ENCODE measurements at places on chromosomes 3 and 15. TPM values are rescaled to one million over a fixed set of nuclear protein-coding genes. Genes with fewer than 3 reads are reported as not detected.

DNA sequence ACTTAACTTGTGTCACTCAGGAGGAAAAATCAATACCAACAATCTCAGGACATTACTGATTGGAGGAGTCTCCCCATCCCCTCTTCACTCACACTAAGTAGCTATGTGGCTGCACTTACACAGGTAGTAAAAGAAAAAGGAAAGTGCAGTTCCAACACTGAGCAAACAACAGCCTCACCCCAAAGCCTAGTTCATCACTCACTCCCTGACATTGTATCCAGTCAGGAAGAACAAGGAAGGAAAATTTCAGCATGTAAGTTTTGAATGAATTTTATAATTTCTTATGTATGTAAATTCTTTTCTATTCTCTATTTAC, 273.4 kb downstream of the IGSF11 start:
- H3K4me1 ChIP-seq = no peaks in the 10 kb centered on the region
- H3K36me3 ChIP-seq = no peaks in the 10 kb centered on the region
- no peak overlapping the region for H3K27ac ChIP-seq
- DNase-seq = no peak

The UROC1 gene
- total RNA-seq = not detected

DNA sequence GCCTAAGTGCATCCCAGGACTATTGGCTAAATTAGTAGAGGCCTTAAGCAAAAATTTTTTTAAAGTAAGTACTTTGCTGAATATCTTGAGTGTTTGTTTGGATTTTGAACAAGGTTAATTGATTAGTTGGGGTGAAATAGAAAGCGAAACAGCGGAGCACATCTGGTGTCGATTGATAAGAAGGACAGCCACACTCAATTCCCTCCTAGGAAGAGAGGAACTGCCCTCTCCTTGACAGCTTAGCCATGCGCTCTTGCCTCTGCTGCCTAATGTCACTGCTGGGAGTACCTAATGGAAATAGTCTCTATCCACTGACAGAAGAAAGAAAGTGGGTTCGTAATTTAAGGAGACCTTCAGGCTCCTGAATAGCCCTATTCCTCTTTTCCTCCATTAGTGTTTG, 943.6 kb downstream of the DIPK2A start:
- no peak overlapping the region for H3K27ac ChIP-seq
- no peak overlapping the region for H3K4me3 ChIP-seq
- DNase-seq = no peak
- H3K27me3 ChIP-seq = no peaks in the 10 kb centered on the region

The EBLN2 gene
- 3.8 TPM for total RNA-seq

The SEMA3F gene
- total RNA-seq = 3.9 TPM

DNA sequence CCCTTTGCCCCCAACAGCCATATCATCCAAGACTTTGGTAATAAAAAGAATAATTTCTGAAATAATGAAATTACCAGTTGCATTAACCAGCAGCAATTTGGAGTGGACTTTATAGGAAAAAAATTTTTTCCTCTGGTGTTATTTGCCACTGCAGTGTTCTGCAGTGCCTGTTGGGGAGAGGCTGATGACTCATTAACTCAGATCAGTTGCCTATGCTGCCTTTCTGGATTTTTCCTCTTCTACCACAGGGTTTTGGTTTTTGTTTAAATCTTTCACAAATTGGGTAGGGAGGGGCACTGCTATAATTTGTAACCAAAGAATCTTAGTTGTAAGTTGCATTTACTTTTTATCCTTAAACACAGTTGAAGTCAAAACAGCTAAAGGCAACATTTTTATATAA, 22.7 kb downstream of the ATP6V1A start:
- no peaks in the 10 kb centered on the region for H3K36me3 ChIP-seq
- peak; percentile 22 for DNase-seq
- no peak overlapping the region for H3K4me3 ChIP-seq
- peaks cover 19% of the 10 kb centered on the region for H3K4me1 ChIP-seq
- no peaks in the 10 kb centered on the region for H3K27me3 ChIP-seq

GRCh38 chr3:184685055-184685454, 26.8 kb downstream of the MAGEF1 start:
- H3K27me3 ChIP-seq = no peaks in the 10 kb centered on the region
- H3K4me1 ChIP-seq = no peaks in the 10 kb centered on the region
- DNase-seq = no peak
- H3K27ac ChIP-seq = no peak overlapping the region
- no peaks in the 10 kb centered on the region for H3K36me3 ChIP-seq

GRCh38 chr3:159899166-159899565, 89.5 kb upstream of the IL12A start:
- H3K27me3 ChIP-seq = no peaks in the 10 kb centered on the region
- H3K27ac ChIP-seq = no peak overlapping the region
- no peak for DNase-seq
- peaks cover 18% of the 10 kb centered on the region for H3K4me1 ChIP-seq

The TRAIP gene
- 17.8 TPM for total RNA-seq

DNA sequence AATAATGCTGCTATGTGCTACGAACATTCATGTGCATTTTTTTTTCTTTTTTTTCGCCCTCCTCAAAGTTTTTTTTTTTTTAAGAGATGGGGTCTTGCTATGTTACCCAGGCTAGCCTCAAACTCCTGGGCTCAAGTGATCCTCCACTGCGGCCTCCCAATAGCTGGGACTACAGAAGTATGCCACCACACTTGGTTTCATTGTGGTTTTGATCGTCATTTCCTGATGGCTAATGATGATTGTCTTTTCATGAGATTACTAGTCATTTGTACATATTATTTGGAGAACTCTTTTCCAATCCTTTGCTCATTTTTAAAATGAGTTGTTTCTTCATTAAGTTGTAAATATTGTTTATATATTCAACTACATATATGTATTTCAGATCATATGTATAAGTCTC, 48.8 kb downstream of the FBXO22 start:
- H3K36me3 ChIP-seq = no peaks in the 10 kb centered on the region
- no peak for DNase-seq
- peaks cover 7% of the 10 kb centered on the region for H3K27me3 ChIP-seq
- H3K4me3 ChIP-seq = no peak overlapping the region
- H3K4me1 ChIP-seq = no peaks in the 10 kb centered on the region

All from A673 (cell line).